ENCODE measurements at places on chromosomes 3 and 15.

DNA sequence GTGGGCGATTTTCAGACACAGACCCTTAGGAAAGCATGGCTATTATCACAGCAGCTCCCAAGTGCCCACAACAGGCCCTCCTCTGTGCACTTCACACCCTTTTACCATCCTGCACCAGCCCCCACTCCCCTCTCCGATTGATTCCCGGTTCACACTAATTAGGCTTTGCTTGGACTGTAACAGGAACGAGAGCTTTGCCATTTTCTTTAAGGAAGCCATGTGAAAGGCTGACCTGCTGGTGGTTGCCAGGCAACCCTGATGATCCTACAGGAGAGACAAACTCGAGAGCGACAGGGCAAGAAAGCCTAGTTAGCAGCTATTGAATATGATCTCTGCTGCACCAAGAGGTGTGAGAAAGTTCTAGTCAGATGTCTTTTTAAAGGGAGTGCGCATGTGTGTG lies 28.2 kb upstream of the DET1 start:
- no peak for DNase-seq

- DNase-seq, result no peak
These were observed 6.0 kb upstream of the HACD2 start for GRCh38 chr3:123590685-123591450.

GRCh38 chr3:38114875-38115644 lies 21.9 kb downstream of the ACAA1 start:
- no peak for DNase-seq

DNA sequence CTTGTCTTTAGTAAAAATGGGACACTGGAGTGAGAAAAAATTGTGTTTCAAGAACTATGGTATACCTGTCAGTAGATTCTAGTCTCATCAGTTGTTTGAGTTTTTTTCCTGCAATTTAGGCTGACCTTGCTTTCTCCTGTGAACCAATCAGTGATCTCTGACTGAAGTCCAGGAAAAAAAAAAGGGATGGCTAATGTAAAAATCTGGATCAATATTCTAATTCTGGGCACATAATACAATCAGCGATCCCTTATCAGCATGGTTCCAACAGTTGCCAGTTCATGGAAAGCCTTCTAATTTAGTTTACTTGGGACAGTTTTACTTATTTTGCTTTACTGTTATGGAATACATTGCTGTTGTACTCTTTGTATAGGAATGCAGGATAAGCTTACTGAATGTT lies 17.0 kb downstream of the TRPM7 start:
- no peak for DNase-seq

- no peak for DNase-seq
These were observed 53.8 kb downstream of the FSIP1 start for GRCh38 chr15:39728845-39729244.

Measured in stimulated activated CD4-positive, alpha-beta T cell treated with anti-CD3 and anti-CD28 coated beads, Interleukin-1b, Interleukin-23, amount 100 ng/mL, for 24 hours (primary cell).